ENCODE measurements at places on chromosomes 6 and 20.

DNA sequence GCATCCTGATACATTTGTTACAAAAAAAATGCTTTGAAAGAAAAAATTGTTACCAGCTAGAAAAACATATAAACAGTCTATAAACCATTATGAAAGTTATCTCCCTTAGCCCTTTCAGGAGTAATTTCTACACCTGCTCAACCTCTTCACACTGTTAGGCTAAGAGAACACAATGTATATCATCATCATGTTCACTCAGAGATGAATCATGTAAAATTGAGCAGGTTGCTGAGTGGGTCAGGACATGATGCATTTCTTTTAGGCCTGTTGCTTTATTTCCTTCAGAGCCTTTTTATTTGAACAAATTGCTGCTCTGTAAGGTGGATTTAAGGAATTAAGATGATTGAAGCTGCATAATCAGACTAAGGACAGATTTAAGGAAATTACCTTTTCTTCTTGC, 531.3 kb upstream of the MAN1A1 start:
- DNase-seq = no peak

- no peak for DNase-seq
Observed at GRCh38 chr20:50020288-50020687, 37.5 kb downstream of the SNAI1 start.

GRCh38 chr20:63942250-63942951, 13.8 kb downstream of the UCKL1 start:
- DNase-seq = no peak

DNA sequence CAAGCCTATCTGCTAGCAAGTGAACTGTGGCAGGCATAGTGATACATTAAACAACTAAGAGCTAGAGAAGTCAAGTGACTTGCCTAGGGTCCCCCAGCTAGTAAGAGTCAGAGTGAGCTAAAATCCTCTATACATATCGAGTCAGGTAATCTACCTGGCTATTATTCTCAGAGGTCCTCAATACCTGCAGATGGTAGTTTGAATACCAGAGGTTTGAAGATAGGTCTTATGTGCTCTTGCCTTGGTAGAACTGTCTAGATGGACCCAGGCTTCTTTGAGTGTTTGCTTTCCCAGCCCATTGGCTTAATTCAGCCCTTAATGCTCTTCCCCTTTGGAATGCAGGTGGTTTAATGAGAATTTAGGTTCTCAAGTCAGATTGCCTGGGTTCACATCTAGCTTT, 1.1 kb downstream of the ERGIC3 start:
- no peak for DNase-seq

- no peak for DNase-seq
Observed at GRCh38 chr6:144362042-144363018, 77.2 kb downstream of the UTRN start.

DNA sequence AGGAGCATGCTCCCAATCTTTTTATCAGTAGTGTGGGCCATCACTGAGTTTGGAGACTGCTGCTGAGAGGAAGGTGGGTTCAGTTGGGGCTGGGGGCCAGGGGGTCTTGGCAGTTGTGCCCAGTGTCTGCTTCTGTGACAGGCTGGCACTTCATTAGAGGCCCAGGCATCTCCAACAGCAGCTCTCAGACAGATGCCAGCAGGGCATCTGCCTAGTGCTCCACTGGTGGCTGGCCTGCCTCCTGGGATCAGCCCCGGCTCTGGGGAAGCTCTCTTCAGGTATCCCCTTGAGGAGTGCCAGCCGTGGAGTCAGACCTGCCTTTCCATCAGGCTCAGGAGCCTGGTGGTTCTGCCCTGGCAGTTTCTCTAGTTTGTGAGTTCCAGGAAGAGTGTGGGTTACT, 77.3 kb downstream of the DTD1 start:
- DNase-seq = no peak

DNA sequence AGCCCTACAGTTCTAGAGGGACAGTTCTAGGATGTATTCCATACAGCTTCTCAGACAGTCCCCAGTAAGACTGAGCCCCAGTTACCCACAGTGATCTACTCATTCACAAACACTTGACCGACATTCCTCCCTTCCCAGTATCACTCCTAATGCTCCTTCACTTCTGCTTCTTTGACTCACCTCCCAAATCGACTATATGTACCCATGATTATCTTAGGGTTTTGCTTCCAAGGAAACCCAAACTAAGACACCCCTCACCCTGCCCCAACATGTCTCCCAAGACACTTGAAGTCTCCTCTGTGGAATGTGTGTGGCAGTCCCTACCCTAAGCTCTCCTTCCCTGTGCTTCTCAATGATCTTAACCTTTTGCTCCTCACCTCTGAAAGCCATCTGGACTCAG, 23.6 kb upstream of the TGM6 start:
- no peak for DNase-seq

- no peak for DNase-seq
Observed at GRCh38 chr20:53124075-53124551, 152.0 kb downstream of the TSHZ2 start.

DNA sequence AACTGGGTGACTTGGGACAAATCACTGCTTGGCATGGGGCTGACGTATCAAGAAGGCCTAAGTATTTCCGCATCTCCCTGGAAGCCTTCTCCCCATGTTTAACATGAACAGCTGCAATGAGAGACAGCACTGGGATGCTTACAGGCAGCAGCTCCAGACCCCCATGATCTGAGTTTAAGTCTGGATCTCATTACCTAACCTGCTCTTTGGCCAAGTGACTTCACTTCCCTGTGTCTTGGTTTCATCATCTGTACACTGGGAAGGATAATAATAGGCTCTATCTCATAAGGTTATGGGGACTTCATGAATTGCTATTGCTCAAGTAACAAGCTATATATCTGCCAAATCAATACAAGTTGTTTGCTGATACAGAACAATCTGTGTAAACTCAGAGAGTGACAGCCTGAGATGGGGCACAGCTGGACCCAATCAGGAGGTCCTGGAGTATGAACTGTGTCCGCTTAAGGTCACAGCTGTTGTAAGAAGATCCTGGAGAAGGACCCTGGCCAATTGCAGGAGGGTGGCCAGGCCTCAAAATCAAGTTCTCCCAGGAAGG, 56.0 kb downstream of the TGM2 start:
- DNase-seq = no peak

GRCh38 chr6:123520217-123520616, 116.5 kb downstream of the TRDN start:
- no peak for DNase-seq

DNA sequence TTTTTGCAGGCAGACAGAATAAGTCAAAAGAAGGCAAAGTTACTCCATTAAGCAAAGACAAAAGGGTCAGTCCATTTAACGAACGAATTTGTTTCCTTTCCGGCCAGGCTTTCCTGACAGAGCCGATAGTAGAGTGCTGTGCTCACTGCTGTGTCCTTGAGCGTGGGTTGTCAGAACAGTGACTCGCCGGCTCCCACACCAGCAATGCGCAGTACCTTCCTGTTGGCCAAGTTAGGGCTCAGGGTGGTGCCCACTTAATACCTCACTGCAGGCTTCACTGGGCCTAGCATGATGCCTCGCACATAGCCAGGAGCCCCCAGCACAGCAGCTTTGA, 294.7 kb downstream of the FOXC1 start:
- no peak for DNase-seq

GRCh38 chr20:53647286-53647821, 53.7 kb upstream of the ZNF217 start:
- DNase-seq = no peak

DNA sequence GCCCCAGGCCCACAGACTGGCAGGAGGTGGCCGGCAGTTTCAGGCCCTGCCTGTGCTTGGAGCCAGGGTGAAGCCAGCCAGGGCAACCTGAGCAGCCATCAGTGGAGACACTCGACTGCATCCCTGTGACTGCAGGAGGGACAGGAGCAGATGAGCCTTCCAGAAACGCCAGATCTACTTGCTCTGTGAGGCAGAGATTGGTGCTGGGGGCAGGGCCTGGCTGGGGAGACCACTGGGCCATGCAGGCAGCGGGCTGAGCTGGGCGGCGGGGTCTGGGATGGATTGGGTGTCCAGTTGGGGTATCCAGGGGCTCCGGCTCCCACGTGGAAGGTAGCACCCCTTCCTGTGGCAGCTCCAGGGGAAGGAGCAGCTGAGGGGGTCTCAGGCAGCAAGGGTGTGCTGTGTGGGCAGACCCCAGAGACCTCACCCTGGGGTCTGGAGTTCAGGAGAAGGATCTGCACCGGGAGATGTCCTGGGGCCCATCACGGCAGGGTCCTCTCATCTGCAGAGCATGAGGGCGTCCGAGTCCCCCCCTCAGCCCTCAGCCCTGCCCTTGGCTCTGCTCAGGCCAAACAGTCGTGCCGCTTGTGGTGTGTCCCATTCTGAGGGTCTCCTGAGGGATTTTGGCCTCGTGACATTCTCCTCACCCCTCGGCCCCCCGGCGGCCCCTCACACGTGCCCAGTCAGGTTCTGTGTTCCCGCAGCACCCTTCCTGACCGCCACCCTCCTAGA, 334.9 kb downstream of the TAF4 start:
- no peak for DNase-seq

DNA sequence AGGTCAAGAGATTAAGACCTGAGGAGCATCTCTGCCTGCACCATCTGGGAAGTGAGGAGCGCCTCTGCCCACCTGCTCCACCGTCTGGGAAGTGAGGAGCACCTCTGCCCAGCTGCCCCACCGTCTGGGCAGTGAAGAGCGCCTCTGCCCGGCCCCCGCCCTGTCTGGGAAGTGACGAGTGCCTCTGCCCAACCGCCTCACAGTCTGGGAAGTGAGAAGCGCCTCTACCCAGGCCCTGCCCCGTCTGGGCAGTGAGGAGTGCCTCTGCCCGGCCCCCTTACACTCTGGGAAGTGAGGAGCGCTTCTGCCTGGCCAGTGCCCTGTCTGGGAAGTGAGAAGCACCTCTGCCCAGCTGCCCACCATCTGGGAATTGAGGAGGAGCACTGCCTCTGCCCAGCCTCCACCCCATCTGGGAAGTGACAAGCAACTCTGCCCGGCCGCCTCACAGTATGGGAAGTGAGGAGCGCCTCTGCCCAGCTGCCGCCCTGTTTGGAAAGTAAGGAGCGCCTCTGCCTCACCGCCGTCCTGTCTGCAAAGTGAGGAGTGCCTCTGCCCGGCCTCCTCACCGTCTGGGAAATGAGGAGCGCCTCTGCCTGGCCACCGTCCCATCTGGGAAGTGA, 270.4 kb upstream of the NRSN1 start:
- DNase-seq = no peak

DNA sequence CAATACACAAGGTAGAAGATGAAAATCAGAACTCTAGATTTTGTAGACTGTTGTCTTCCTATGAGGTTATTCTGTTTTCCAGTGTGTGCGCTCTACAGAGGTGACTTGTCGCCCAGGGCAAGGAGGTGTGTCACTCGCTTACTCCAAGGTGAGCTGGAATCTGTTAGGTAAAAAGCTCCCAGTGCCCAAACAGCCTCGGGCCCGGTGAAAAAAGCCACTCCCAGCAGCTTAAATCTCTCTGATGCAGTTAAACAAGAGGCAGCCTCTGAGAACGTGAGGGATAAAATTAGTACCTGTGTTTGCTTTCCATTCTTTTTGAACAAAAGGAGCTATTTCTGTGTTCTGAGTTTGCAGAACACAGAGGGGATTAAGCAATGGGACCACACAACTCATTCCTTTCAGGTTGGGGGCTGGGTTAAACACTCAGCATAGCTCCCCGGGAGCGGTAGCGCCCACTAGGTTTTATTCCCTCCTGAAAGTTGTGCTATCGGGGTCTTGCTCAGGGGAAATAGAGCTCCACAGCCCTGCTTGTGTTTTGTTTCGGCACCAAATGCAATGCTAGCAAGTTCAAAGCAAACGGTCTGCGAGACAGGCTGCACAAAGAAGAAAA, 181.2 kb downstream of the FOXA2 start:
- peak; percentile 96 for DNase-seq

DNA sequence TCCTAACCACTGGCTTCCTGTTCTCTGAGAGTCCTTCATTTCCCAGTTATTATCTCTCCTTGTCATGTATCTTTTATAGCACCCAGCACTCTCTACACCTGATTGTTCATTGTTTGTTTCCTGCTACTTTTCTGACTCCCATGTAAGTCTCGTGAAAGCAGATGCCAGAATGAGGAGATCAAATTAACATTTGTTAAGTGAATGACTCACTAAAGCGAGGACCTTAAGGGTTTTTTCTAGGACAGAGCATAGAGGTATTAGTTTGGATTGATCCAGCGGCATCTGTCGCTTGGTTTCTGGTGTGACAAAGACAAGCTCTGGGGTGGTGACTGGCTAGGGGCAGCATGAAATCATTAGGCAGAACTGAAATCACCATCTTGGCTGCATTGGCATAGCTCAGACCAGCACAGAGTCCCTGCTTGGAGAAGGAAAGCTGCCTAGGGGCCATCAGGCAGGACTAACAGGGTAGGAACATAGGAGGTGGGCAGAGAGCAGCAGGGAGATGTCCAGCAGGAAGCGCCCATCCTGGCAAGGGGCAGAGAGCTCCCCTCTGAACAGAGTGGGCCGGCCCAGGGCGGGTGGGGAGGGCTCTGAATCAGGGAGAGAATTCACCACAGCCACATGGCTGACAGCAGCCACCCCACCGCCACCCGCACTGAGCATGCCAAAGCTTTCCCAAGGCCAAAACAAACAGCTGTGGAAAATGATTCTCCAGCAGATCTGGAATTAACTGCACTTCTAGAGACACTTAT, 97.1 kb upstream of the CEP85L start:
- peak; percentile 83 for DNase-seq

DNA sequence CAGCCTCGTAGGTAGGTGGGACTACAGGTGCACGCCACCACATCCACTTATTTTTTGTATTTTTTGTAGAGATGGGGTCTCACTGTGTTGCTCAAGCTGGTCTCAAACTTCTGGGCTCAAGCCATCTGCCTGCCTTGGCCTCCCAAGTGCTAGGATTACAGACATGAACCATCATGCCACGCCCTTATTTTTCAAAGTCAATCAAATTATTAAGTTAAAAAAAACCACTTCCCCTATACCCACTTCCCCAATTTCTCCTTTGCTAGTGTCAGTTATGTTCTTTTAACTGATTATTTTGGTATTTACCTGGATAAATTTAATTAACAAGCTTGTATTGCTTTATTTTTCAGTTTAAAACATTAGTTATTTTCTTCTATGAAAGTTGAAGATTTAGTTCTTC, 49.6 kb downstream of the RIOK1 start:
- DNase-seq = no peak

GRCh38 chr6:1960486-1961142, 284.8 kb downstream of the GMDS start:
- no peak for DNase-seq

GRCh38 chr6:151379933-151380847, 11.2 kb downstream of the ZBTB2 start:
- DNase-seq = no peak

GRCh38 chr6:7060769-7061516, 46.8 kb upstream of the RREB1 start:
- DNase-seq = no peak

GRCh38 chr6:149267072-149267471, 50.4 kb upstream of the TAB2 start:
- no peak for DNase-seq

DNA sequence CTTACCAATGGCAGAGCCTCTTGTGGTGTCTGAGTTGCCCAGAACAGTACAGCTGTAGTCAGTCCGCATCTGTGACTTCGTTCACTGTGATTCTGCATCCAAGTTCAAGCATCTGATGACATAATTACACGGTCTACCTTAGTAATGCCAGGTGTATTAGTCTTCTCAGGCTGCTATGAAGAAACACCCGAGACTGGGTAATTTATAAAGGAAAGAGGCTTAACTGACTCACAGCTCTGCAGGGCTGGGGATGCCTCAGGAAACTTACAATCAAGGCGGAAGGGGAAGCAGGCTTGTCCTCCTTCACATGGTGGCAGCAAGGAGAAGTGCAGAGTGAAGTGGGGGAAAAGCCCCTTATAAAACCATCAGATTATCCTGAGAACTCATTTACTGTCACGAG, 163.9 kb upstream of the SULF2 start:
- DNase-seq = no peak

GRCh38 chr20:50957276-50957675, 1.1 kb downstream of the DPM1 start:
- DNase-seq = no peak
